ENCODE measurements at places on chromosomes 4 and X.

- DNase-seq: no peak
These were observed 24.7 kb downstream of the TAB3 start for GRCh38 chrX:30864383-30864785.

GRCh38 chr4:77538144-77538543 is 67.5 kb upstream of the CXCL13 start:
- DNase-seq: no peak

DNA sequence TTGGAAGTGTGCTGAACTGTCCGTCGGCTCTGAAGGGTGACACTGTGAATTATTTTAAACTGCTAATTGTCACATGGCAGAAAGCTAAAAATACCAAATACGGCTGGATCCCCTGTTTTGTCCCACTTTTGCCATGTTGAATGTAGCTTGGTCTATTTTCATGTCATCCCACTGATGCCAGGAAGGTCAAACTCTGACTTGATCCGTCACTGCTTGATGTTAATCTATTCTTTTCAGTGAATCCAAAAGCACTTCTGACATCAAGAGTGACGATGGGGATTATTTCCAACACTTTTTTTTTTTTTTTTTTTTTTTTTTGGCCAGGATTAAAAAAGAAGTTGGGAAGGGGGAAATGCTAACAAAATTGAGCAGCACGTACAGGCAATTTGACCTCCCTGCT is 734.6 kb upstream of the TENM3 start:
- DNase-seq: no peak

- DNase-seq: no peak
These were observed 2085.4 kb downstream of the ARAP2 start for GRCh38 chr4:34158878-34159277.

DNA sequence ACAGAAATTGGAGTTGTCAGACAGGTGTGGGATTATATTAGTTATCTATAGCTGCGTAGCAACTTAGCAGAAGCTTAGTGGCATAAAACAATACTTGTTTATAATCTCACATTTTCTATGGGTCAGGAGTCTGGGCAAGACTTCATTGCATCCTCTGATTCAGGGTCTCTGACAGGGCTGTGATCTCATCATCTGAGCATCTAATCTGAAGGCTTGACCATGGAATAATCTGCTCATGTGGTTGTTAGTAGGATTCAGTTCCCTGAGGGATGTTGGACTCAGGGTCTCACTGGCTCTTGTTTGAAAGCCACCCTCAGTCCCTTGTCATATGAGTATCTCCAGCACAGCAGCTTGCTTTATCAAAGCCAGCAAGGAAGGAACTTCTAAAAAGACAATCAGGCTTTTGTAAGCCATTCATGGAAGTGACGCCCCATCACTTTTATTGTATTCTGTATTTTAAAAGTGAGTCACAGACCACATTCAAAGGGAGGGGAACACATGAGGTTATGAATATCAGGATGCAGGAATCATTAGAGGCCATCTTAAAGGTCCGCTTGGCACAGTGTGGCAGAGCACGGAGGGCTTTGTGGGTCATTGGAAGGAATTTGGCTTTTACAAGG is 37.2 kb upstream of the FAM9B start:
- DNase-seq: no peak

- no peak for DNase-seq
These were observed 866.5 kb upstream of the INTU start for GRCh38 chr4:126766241-126766640.

- DNase-seq: no peak
These were observed 426.3 kb downstream of the NLGN4X start for GRCh38 chrX:5802391-5802790.

DNA sequence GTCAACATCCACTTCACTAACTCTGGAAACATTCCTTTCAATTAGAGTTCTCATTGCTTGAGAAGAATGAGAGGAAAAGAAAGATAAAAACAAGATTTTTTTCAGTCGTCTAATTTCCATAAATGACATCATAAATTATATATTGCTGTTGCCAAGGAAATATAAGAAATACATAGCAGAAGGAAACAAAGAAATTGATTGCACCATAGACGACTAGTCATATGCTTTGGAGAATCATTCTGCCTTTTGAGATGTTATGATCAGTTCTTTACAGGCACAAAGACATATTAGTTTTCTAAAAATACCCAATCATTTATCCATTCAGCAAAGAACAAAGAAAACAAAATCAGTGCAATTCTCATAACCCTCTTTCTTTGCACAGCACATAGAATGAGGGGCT is 672 bp upstream of the C1QTNF7 start:
- no peak for DNase-seq

DNA sequence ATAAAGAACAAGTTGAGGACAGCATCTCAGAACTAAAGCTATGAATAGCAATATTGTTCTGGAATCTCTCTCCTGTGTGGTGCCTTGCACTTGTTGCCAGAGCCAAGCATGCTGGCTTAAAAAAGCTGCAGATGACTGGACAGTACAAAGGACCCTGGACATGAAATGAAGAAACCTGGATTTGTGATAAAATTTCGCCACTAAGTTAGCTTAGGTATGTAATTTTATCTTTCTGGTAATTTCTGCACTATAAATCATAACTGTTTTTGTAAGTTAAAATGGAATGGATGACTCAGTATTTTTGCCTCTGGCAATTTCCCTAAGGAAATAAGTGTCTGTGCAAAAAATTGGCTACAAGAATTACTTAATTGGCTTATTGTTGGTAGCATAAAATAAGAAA is 317.2 kb downstream of the CAMK2D start:
- no peak for DNase-seq

GRCh38 chrX:154804957-154805695 is at the start of gene MPP1:
MPP1 (minus strand) TSS chrX:154805485; CDS start chrX:154805373, 112 bp downstream.
- DNase-seq: peak; percentile 65

- DNase-seq: peak; percentile 25
These were observed 9.1 kb downstream of the WFS1 start for GRCh38 chr4:6278801-6279197.

- DNase-seq: no peak
These were observed 27.8 kb downstream of the FRYL start for GRCh38 chr4:48752246-48752645.

- DNase-seq: no peak
These were observed 221.3 kb downstream of the RAB28 start for GRCh38 chr4:13262816-13263215.

- DNase-seq: no peak
These were observed 143.5 kb downstream of the CHIC2 start for GRCh38 chr4:53920883-53921282.

DNA sequence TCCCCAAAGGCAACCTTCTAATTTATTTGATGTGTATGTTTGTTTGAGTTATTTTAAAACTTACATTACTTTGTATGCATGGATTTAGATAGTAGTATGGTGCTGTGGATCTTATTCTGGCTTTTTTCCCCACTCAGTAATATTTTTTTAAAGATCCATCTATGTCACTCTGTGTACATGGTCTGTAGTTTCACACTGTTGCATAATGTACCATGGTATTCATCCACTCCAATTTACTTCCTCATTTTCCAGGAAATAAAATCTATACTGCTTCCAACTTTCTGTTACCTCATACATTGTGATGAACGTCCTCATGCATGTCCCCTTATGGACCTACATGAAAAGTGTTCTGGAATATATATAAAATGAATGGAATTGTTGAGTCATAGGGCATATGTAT is 17.6 kb downstream of the ARMCX2 start:
- DNase-seq: no peak

DNA sequence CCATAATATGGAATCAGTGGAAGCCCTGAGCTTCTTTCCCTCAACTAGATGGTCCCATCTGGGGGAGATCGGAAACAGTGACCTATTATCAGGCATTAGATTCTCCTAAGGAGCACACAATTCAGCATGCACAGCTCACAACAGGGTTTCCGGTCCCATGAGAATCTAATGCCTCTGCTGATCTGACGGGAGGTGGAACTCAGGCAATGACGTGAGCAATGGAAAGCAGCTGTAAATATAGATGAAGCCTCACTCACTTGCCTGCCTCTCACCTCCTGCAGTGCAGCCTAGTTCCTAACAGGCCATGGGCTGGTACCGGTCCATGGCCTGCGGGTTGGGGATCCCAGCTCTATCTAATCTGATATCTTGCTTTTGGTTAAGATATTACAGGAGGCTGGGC is 88.9 kb downstream of the COX7B2 start:
- DNase-seq: no peak

- no peak for DNase-seq
These were observed 756.5 kb upstream of the AGA start for GRCh38 chr4:178198691-178199090.

DNA sequence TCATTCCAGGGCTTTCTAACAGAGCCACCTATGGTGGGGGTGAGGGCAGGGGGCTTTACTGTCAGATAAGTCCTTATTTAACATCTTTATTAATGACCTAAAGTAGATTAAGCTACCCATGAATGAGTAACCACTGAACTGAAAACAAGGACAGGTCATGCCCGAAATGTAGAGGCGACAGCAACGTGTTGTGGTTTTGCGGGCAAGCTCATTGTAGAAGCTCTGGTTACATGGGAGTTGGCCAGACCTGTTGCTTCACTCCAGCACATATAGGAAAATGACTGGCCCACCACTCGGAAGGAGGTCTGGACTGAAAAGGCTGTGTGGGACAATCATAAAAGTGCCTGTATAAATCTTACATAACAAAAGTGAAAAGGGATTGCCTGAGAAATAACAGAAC is 109.6 kb upstream of the NDP start:
- no peak for DNase-seq

DNA sequence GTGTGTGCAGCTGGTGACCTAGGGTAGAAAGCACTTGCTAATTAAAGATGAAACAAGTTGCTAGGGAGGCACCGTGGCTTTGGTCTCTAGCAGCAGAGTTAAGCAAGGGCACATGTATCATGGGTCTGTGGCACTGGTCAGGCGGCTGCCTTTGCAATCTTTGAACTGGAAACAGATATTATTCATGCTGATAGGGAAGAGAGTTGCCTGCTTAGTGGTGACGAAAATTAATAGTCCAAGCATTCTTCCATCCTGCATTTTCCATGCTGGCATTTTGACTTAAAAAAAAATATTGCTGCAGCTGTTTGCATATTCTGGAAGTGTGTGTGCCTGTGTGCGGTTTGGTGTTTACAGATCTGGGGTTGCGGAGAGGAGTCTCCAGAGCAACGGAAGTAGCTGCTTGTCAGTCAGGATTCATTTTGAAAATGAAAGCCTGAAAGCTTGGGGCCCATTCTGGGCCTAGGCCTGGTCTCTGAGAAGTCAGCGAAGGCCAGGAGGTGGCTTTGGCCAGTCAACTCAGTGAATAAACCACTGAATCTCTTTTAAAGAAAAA is 2.3 kb upstream of the SOWAHD start:
- no peak for DNase-seq

GRCh38 chr4:140865253-140866217 is 109.3 kb upstream of the TBC1D9 start:
- DNase-seq: no peak

DNA sequence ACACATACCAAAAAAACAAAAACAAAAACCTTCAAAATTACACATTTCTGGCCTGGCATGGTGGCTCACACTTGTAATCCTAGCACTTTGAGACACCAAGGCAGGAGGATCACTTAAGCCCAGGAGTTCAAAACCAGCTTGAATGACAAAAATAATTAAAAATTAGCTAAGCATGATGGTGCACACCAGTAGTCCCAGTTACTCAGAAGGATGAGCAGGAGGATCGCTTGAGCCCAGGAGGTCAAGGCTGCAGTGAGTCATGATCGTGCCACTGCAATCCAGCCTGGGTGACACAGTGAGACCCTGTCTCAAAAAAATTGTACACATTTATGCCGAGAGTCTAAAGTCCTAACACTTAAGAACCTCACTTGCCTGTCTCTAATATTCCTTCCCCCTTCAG is 18.3 kb downstream of the SLC39A8 start:
- DNase-seq: no peak

GRCh38 chrX:57177070-57177469 is 39.9 kb upstream of the SPIN2A start:
- no peak for DNase-seq

GRCh38 chrX:41449615-41450014 is 2.5 kb downstream of the NYX start:
- DNase-seq: no peak

- DNase-seq: no peak
These were observed 400.8 kb downstream of the GPM6A start for GRCh38 chr4:175411251-175411650.

DNA sequence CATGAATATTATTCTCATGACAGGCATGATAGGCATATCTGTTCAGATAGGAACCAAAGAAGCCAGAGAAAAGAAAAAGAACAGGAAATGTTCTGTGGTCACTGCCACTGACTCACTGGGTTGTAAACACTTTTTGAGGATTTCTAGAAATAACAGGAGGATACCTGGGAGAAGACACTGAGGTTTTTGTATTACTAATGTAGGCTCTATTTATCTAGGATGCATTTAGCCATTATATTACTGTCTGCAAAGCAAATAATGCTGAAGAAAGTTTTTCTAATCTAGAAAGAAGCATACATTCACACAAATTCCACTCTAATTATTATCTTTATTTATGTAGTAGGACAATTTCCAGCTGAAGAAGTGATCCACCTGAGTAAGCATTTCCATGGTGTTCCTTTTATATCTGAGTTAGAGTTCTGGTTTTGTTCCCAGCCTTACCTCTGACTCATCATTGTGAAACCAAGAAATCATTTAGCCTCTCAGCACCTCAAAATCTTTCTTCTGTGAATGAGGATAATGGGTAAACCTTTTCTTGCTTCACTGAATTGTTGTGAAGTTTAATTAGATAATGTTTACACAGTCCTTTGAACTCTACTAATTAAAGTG is 40.2 kb upstream of the EPGN start:
- DNase-seq: no peak

GRCh38 chr4:10530137-10530786 is 73.0 kb upstream of the ZNF518B start:
- no peak for DNase-seq

DNA sequence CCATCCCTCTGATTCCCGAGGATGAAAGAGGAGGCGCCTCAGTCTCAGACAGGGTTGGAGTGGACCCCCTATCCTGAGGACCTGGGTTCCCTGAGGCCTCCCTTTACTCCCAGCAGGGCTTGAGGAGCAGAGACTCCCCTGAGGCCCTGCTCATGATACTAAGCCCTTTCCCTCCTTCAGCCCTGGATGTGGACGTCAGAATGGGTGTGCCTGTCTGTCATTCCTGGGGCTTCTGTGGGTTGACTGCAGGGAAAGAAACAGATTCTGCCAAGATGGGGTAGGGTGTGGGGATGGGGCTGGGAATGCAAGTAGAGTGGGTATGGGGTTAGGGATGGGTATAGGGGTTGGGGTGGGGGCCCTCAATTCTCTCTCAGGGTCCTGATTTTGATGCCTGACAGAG is 21.1 kb downstream of the MAGEA10 start:
- no peak for DNase-seq

All from GM18507 (cell line).